Activated T-helper 2 cell treated with anti-CD3 and anti-CD28 coated beads, Interferon-gamma antibody, Interleukin-2, Interleukin-4, amounts not matched to agents 10 μg/mL and 5 μg/mL and 100 μg/mL, durations not matched to agents 14 hours and 24 hours and 36 hours (primary cell): ENCODE measurements at places on chromosomes 11 and 22. TPM values are rescaled to one million over a fixed set of nuclear protein-coding genes. Genes with fewer than 3 reads are reported as not detected.

DNA sequence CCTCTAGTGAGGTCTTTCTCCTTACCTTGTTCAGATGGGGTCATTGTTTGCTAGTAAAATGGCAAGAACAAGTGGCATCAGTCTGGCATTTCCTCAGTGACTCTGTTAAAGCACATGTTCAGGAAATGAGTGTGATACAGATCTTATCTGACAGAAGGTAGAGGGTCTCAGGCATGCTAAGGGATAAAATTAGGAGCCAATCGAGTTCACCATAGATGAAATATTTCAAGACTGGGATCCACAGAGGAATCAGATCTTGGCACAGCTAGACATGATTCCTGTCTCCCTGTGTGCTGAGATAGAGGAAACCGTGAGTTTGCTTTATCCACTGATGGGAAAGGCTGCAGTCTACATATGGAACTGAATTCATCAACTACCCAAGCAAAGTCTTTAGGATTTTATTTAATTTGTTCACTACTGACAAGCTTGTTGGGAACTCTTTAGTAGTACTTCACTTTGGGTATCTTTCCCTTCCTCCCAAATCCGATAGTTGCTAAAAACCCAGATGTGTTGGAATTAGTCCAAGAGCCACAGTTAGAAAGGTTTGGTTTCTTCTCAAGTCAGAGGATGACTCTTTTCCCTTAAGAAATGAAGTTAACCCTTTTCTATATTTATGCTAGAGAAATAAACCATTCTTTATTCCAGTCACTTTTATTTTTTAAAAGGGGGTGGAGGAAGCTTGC is 18.4 kb downstream of the FAM118B start:
- H3K27ac ChIP-seq, result no peak overlapping the region
- DNase-seq, result no peak
- peaks cover 5% of the 10 kb centered on the region for H3K36me3 ChIP-seq
- no peaks in the 10 kb centered on the region for H3K27me3 ChIP-seq

The FOLR2 gene
- total RNA-seq, result not detected in 2 replicates

The RTCB gene
- total RNA-seq, result 97.5 and 102 TPM in 2 replicates

The TEX12 gene
- 0.57 TPM in 1 of 2 replicates, not detected in the other for total RNA-seq

The TBX10 gene
- total RNA-seq, result not detected in 2 replicates

The CSF2RB gene
- total RNA-seq, result 4.6 and 4.9 TPM in 2 replicates

- H3K27ac ChIP-seq, result peak overlapping the region; percentile 76
- H3K4me3 ChIP-seq, result no peak overlapping the region
- no peaks in the 10 kb centered on the region for H3K27me3 ChIP-seq
- peaks cover 63% of the 10 kb centered on the region for H3K4me1 ChIP-seq
These were observed 114.4 kb downstream of the PLEKHA7 start for GRCh38 chr11:16899708-16900303.

GRCh38 chr22:25402501-25403283 is 161.8 kb upstream of the GRK3 start:
- peaks cover 8% of the 10 kb centered on the region for H3K36me3 ChIP-seq
- DNase-seq, result no peak
- H3K4me1 ChIP-seq, result peaks cover 44% of the 10 kb centered on the region
- peak overlapping the region; percentile 46 for H3K27ac ChIP-seq

- peak overlapping the region; percentile 95 for H3K4me3 ChIP-seq
- peaks cover 46% of the 10 kb centered on the region for H3K36me3 ChIP-seq
- H3K4me1 ChIP-seq, result peaks cover 31% of the 10 kb centered on the region
- H3K27ac ChIP-seq, result peak overlapping the region; percentile 77
These were observed 2.8 kb downstream of the SIPA1 start for GRCh38 chr11:65640483-65641296.

DNA sequence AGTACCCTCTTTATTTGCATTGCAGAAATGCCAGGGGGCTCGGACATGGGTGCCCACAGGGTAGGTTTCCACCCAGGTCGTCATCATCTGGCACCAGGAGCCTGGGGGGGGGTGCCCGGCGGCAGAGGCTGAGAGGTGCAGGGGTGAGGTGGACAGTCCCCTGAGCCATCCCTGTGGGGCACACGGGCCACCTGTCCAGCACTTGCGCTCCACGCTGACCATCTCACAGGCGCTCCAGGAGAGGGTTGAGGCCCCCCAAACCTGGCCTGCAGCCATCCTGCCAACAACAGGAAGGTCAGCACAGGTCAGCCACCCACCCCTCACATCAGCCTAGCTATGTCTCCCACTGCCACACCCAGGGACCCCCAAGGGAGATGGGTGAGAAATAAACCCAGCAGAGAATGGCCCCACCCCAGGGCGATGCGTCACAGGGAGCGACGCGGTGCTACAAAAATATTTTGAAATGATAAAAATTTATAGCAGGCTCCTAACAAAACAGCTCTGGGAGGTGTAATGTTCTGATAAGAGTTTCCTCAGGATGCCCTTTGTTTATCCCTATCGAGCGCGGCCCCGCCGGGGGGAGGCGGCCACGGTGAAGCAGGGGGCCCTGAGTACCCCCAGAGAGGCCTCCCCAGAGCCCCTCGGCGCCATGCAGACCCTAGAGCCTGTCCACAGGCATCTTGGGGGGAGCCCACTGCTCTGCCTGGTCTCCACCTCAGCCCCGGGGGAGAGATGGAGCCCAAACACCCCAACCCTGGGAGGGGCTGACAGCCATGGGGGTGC is 21.0 kb upstream of the GNB1L start:
- no peaks in the 10 kb centered on the region for H3K36me3 ChIP-seq
- H3K27me3 ChIP-seq, result no peaks in the 10 kb centered on the region
- H3K4me3 ChIP-seq, result no peak overlapping the region
- H3K27ac ChIP-seq, result no peak overlapping the region
- peaks cover 3% of the 10 kb centered on the region for H3K4me1 ChIP-seq

- H3K27me3 ChIP-seq, result no peaks in the 10 kb centered on the region
- H3K27ac ChIP-seq, result peak overlapping the region; percentile 90
- DNase-seq, result no peak
- peak overlapping the region; percentile 99 for H3K4me3 ChIP-seq
- peaks cover 26% of the 10 kb centered on the region for H3K36me3 ChIP-seq
These were observed 486 bp downstream of the STIM1 start for GRCh38 chr11:3855808-3856491.

The MS4A15 gene
- total RNA-seq, result not detected in 2 replicates

GRCh38 chr11:127288926-127289325 is 288.4 kb upstream of the KIRREL3 start:
- no peaks in the 10 kb centered on the region for H3K27me3 ChIP-seq
- no peaks in the 10 kb centered on the region for H3K36me3 ChIP-seq
- H3K27ac ChIP-seq, result no peak overlapping the region
- H3K4me1 ChIP-seq, result no peaks in the 10 kb centered on the region

DNA sequence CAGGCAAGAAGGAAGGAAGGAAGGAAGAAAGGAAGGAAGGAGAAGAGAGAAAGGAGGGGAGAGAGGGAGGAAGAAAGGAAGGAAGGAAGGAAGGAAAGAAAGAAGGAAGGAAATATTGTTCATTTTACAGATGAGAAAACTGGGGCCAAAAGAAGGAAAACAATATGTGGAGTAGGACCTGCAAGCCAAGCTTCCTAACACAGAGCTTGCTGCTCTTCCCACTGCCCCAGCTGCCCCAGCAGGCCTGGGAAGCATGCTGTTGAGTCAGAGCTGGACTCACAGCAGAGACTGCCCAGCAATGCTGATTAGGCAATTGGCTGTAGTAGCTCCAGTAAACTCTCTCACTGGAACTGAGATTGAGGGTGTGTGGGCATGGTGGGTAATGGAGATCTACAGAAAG is 42.6 kb upstream of the SMCO4 start:
- H3K4me3 ChIP-seq, result no peak overlapping the region
- no peaks in the 10 kb centered on the region for H3K36me3 ChIP-seq
- no peak for DNase-seq
- peaks cover 20% of the 10 kb centered on the region for H3K27me3 ChIP-seq
- H3K27ac ChIP-seq, result no peak overlapping the region

DNA sequence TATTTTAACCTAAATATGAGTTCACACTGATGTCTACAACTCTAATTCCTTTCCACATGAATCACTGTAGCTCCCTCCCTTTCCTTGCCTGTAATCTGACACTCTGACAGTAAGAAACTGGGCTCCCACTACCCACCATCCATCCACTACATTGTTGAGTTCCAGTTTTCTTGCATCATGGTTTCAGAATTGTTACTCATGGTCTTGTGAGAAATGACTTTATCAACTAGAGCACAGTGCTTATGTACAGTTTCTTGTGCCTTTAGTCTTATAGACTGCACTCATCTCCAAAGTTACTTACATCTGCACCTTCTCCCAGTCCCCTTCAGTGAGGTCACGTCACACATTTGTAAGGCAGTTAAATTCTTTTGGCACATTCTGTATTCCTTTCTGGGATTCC is 78.6 kb downstream of the RTL6 start:
- no peaks in the 10 kb centered on the region for H3K4me1 ChIP-seq
- no peak overlapping the region for H3K27ac ChIP-seq

DNA sequence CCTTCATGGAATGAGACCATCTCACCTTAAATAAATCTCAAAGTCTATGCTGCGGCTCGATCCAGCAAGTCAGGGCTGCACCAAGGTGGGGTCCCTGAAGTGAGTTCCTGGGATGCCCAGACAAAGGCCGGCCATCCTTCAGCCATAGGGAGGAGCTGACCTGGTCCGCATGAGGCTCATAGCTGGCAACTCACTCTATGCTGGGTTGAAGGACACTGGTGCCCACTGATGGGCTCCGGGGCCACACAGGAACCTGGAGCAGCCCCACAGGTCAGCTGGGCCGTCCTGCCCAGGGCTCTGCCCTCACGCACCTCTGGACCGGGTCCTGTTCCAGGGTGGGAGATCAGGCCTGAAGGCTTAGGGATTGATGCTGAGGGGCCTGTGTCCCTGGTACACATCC is 1339.3 kb downstream of the TBC1D22A start:
- no peak overlapping the region for H3K27ac ChIP-seq
- peaks cover 29% of the 10 kb centered on the region for H3K4me1 ChIP-seq

The MRE11 gene
- total RNA-seq, result 45.8 and 47.4 TPM in 2 replicates

- peaks cover 85% of the 10 kb centered on the region for H3K4me1 ChIP-seq
- H3K27me3 ChIP-seq, result no peaks in the 10 kb centered on the region
- peak overlapping the region; percentile 88 for H3K27ac ChIP-seq
- peaks cover 35% of the 10 kb centered on the region for H3K36me3 ChIP-seq
These were observed 67.5 kb downstream of the GAB2 start for GRCh38 chr11:78350091-78350645.

DNA sequence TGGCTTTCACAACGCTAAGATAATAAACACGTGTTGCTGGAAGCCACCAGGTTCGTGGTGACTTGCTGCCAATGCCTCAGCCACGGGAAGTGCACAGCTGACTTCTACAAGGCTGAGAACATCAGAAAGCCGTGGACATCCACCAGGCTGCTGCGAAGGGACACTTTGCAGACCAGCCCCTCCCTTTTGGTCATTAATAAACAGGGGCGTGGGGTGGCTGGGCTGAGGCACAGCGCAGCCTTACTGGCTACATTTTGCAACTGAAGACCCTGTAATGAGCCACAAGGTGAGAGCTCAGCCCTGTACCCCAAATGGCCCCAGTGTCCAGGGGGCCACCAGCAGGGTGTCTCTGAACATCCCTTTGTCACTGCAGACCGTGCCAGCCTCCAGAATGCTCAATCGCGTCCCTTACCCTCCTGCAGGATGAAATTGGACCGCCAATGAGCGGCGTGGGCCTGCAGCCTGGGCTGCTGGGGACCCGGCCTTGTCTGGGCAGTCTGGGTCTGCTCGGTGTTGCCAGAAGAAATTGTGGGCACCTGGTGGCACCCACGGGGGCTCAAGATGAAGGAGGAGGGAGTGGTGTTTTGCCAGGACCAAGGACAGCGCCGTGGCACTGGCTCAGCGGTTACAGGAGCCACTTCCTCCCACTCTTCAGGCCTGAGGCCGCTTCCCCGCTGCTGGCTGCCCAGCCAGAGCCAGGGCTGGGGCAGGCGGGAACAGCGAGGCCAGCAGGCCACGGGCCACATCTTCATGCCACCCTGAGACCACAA is 181.9 kb downstream of the CTTN start:
- H3K4me3 ChIP-seq, result no peak overlapping the region
- H3K4me1 ChIP-seq, result no peaks in the 10 kb centered on the region
- H3K27me3 ChIP-seq, result no peaks in the 10 kb centered on the region
- no peak for DNase-seq
- no peak overlapping the region for H3K27ac ChIP-seq

The ARL14EP gene
- total RNA-seq, result 35.8 TPM in 2 replicates

- H3K27ac ChIP-seq, result no peak within 1 kb of the TSS
- H3K36me3 ChIP-seq, result peaks cover 3% of the 10 kb centered on the region
- H3K27me3 ChIP-seq, result peaks cover 70% of the 10 kb centered on the region
- H3K4me3 ChIP-seq, result peak within 1 kb of the TSS; percentile 51
- DNase-seq, result no peak
These were observed at the start of gene KCNJ4 for GRCh38 chr22:38455076-38455529. Gene KCNJ4 (minus strand): TSS chr22:38455199. CDS start chr22:38428132, 27,067 bp downstream.
